Thyroid gland (tissue), 4 donors: ENCODE measurements at places on chromosomes 2 and 18. TPM values are rescaled to one million over a fixed set of nuclear protein-coding genes. Genes with fewer than 3 reads are reported as not detected.

Gene EPB41L3
- total RNA-seq, result 27.3 TPM

Gene KCNG2
- not detected for total RNA-seq

Gene LAMA1
- 17.8 TPM for total RNA-seq

Gene ACOXL
- 2.9 TPM for total RNA-seq

Gene TEKT4
- 0.88 TPM for total RNA-seq

Gene CFC1
- not detected for total RNA-seq

Gene NEU2
- total RNA-seq, result not detected

Gene LBX2
- total RNA-seq, result 0.50 TPM

Gene C2orf78
- total RNA-seq, result not detected

Gene MYO3B
- 7.2 TPM for total RNA-seq

Gene BARD1
- 16.0 TPM for total RNA-seq

Gene PXDN
- total RNA-seq, result 6.9 TPM

Gene ZSCAN30
- 38.7 TPM for total RNA-seq

Gene MC5R
- total RNA-seq, result not detected

- peak overlapping the region; percentile 93 for H3K4me3 ChIP-seq
- peak; percentile 29 for DNase-seq
- no peaks in the 10 kb centered on the region for H3K36me3 ChIP-seq
Measured at GRCh38 chr2:88692187-88692586, 714 bp downstream of the RPIA start.

DNA sequence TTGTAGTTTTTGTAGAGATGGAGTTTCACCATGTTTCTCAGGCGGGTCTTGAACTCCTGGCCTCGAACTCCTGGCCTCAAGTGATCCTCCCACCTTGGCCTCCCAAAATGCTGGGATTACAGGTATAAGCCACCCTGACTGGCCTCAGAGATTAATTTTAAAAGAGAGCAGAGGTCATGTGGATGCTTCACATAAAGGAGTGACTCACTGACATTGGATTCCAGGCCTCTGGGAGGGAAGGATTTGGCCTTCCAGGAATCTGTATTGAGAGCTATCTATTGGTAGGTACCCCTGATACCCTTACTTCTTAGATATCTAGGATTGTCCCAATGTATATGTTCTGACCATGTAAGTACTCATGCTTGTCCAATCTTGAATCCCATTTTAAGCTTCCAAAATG is 138.4 kb downstream of the FAM161A start:
- no peaks in the 10 kb centered on the region for H3K4me1 ChIP-seq
- no peak for DNase-seq
- H3K4me3 ChIP-seq, result no peak overlapping the region
- H3K27ac ChIP-seq, result no peak overlapping the region
- H3K36me3 ChIP-seq, result no peaks in the 10 kb centered on the region

- no peak overlapping the region for H3K4me3 ChIP-seq
- H3K27me3 ChIP-seq, result no peaks in the 10 kb centered on the region
- H3K4me1 ChIP-seq, result no peaks in the 10 kb centered on the region
- no peak overlapping the region for H3K27ac ChIP-seq
Measured at GRCh38 chr2:221674446-221674845, 102.3 kb upstream of the EPHA4 start.

GRCh38 chr2:190173392-190173791 is 110.9 kb upstream of the MSTN start:
- no peak overlapping the region for H3K27ac ChIP-seq
- no peak for DNase-seq
- H3K36me3 ChIP-seq, result no peaks in the 10 kb centered on the region
- no peaks in the 10 kb centered on the region for H3K4me1 ChIP-seq

DNA sequence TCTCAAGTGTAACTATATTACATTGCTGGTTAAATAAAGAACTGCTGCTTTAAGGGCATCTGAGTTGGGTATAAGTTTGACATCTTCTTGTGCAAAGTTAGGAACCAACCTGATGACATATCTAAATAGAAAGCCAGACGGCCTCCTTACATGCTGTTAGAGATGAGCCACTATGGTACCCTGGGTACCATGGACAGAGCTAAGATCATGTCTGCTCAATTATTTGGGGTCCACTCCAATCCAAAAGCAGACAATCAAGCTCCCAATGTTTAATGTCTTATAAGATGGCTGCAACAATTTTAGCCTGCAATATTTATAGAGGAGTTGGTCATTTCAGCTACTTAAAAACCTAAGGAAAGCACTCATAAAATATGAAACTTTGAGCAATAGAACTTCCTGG is 86.2 kb downstream of the UPP2 start:
- no peak overlapping the region for H3K27ac ChIP-seq
- no peaks in the 10 kb centered on the region for H3K36me3 ChIP-seq
- no peaks in the 10 kb centered on the region for H3K27me3 ChIP-seq
- no peak overlapping the region for H3K4me3 ChIP-seq

- no peaks in the 10 kb centered on the region for H3K36me3 ChIP-seq
- H3K4me3 ChIP-seq, result no peak overlapping the region
- H3K27ac ChIP-seq, result no peak overlapping the region
- no peak for DNase-seq
Measured at GRCh38 chr18:8238507-8238906, 370.7 kb upstream of the RAB12 start.

DNA sequence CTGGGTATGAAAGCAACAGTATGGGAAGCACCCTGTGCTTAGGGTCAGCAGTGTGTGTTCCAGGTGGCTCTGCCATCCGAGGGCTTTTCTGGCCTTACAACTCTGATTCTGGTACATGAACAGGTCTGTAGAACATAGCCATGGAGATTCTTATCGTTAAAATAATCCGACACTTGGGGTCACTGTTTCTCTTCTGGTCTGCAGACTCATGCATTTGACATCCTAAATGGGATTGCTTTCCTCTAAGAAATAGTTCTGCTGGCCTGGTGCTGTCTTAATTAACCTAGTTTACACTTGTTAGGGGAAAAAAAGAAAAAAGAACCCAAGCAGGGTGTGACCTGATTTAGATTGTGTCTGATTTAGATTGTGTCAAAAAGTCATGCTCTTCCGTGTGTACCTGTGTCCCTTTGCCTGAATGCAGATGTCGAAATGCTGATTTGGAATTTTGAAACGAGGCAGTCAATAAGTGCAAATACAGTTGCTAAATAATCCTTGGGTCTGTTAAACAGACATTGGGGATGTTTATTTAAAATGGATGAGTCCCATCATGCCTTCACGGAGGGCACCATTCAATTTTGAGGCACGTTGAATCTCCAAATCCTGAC is 59.6 kb downstream of the TRPM8 start:
- H3K4me1 ChIP-seq, result no peaks in the 10 kb centered on the region
- H3K27me3 ChIP-seq, result no peaks in the 10 kb centered on the region
- no peak overlapping the region for H3K4me3 ChIP-seq
- H3K27ac ChIP-seq, result no peak overlapping the region

GRCh38 chr2:207534417-207534816 is 4.7 kb downstream of the CREB1 start:
- no peak overlapping the region for H3K4me3 ChIP-seq
- H3K27me3 ChIP-seq, result no peaks in the 10 kb centered on the region
- H3K36me3 ChIP-seq, result no peaks in the 10 kb centered on the region

GRCh38 chr2:201854841-201855240 is 48.5 kb downstream of the CDK15 start:
- no peak overlapping the region for H3K4me3 ChIP-seq
- no peak for DNase-seq
- no peaks in the 10 kb centered on the region for H3K36me3 ChIP-seq
- no peak overlapping the region for H3K27ac ChIP-seq
- H3K27me3 ChIP-seq, result no peaks in the 10 kb centered on the region

GRCh38 chr18:34857320-34857719 is 147.2 kb downstream of the DTNA start:
- H3K36me3 ChIP-seq, result no peaks in the 10 kb centered on the region
- H3K27me3 ChIP-seq, result no peaks in the 10 kb centered on the region
- no peaks in the 10 kb centered on the region for H3K4me1 ChIP-seq
- no peak overlapping the region for H3K27ac ChIP-seq
- H3K4me3 ChIP-seq, result no peak overlapping the region

- H3K27me3 ChIP-seq, result no peaks in the 10 kb centered on the region
- no peaks in the 10 kb centered on the region for H3K4me1 ChIP-seq
- H3K36me3 ChIP-seq, result no peaks in the 10 kb centered on the region
- no peak overlapping the region for H3K4me3 ChIP-seq
- no peak for DNase-seq
Measured at GRCh38 chr18:23627321-23627720, 35.4 kb downstream of the ANKRD29 start.

- no peak for DNase-seq
- H3K4me1 ChIP-seq, result no peaks in the 10 kb centered on the region
- H3K36me3 ChIP-seq, result no peaks in the 10 kb centered on the region
- H3K27me3 ChIP-seq, result no peaks in the 10 kb centered on the region
- H3K4me3 ChIP-seq, result no peak overlapping the region
Measured at GRCh38 chr2:134855709-134856108, 17.3 kb downstream of the ACMSD start.

GRCh38 chr2:64485331-64485730 is 31.4 kb downstream of the LGALSL start:
- no peaks in the 10 kb centered on the region for H3K4me1 ChIP-seq
- H3K36me3 ChIP-seq, result no peaks in the 10 kb centered on the region
- H3K4me3 ChIP-seq, result no peak overlapping the region
- H3K27ac ChIP-seq, result no peak overlapping the region

DNA sequence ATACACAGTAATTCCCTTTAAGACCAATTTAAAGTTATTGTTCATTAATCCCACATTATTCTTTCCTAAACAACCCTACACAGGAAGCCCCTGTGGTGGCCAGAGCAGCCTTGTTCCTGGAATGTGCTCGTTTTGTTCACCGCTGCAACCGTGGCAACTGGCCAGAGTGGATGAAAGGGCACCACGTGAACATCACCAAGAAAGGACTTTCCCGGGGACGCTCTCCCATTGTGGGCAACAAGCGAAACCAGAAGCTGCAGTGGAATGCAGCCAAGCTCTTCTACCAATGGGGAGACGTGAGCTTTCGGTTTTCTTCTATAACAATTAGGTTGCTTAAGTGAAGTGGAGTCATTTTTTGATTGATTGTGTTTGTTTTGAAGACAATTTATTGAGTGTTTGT is 101.0 kb downstream of the UNC80 start:
- H3K4me3 ChIP-seq, result no peak overlapping the region
- no peaks in the 10 kb centered on the region for H3K36me3 ChIP-seq
- DNase-seq, result peak; percentile 94
- H3K27ac ChIP-seq, result no peak overlapping the region

DNA sequence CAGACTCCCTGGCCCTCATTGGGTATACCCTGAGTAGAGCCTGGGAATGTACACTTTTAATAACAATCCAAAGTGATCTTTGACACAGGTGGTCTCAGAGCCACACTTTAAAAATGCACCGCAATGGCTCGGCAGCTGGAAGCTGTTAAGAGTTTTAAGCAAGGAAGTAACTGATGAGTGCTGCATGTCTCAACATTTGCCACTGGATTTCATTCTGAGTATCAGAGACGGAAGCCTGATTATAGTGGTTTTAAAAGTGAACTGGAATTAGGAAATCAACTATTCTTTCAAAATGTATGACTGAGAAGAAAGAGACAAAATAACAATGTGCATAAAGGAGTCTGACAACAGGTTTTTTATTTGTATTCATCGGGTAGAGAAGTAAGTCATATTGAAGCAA is 7.5 kb downstream of the MBOAT2 start:
- no peaks in the 10 kb centered on the region for H3K27me3 ChIP-seq
- no peak overlapping the region for H3K27ac ChIP-seq
- DNase-seq, result no peak
- no peaks in the 10 kb centered on the region for H3K36me3 ChIP-seq

- no peaks in the 10 kb centered on the region for H3K27me3 ChIP-seq
- no peak for DNase-seq
- H3K27ac ChIP-seq, result no peak overlapping the region
- no peaks in the 10 kb centered on the region for H3K36me3 ChIP-seq
- H3K4me1 ChIP-seq, result peaks cover 15% of the 10 kb centered on the region
Measured at GRCh38 chr2:237721458-237721857, 77.1 kb upstream of the RBM44 start.

GRCh38 chr2:64207573-64207972 is 63.4 kb upstream of the PELI1 start:
- DNase-seq, result no peak
- peaks cover 21% of the 10 kb centered on the region for H3K4me1 ChIP-seq
- H3K27ac ChIP-seq, result no peak overlapping the region
- no peak overlapping the region for H3K4me3 ChIP-seq
- H3K27me3 ChIP-seq, result no peaks in the 10 kb centered on the region
- H3K36me3 ChIP-seq, result no peaks in the 10 kb centered on the region

- H3K27me3 ChIP-seq, result no peaks in the 10 kb centered on the region
- no peaks in the 10 kb centered on the region for H3K36me3 ChIP-seq
- H3K27ac ChIP-seq, result no peak overlapping the region
- DNase-seq, result no peak
- H3K4me3 ChIP-seq, result no peak overlapping the region
- no peaks in the 10 kb centered on the region for H3K4me1 ChIP-seq
Measured at GRCh38 chr18:43393174-43393573, 115.9 kb upstream of the SYT4 start.

DNA sequence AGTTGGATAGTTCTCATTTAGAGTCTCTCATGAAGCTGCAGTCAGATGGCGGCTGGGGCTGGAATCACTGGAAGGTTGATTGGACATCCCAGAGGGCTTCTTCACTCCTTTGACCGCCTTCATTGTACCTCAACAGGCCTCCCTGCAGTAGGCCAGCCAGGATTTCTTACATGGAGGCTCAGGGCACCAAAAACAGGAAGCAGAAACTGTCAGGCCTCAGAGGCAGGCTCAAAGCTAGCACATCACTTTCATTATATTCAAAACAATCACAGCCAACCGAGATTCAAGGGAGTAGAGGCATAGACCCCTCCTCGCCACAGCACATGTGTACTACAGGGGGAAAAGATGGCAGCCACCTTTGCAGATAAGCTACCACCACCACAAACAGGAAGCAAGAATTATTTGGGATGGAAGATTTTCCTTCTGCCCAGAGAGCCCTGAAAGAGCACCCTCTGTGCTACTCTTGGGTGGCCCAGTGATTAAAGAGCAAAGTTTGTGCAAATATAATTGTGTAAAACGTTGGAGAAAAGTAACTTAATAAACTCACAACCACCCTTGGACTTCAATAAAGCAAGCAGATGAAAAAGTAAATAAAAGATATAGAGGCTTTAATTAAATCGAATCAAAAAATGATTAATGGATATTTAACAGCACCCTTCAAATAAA is 155.3 kb downstream of the GFPT1 start:
- DNase-seq, result no peak
- no peaks in the 10 kb centered on the region for H3K36me3 ChIP-seq
- no peak overlapping the region for H3K27ac ChIP-seq
- no peak overlapping the region for H3K4me3 ChIP-seq
- no peaks in the 10 kb centered on the region for H3K27me3 ChIP-seq
- no peaks in the 10 kb centered on the region for H3K4me1 ChIP-seq

GRCh38 chr2:15808944-15809343 is 131.4 kb upstream of the MYCN start:
- no peak overlapping the region for H3K4me3 ChIP-seq
- no peak for DNase-seq
- H3K4me1 ChIP-seq, result peaks cover 14% of the 10 kb centered on the region
- no peaks in the 10 kb centered on the region for H3K27me3 ChIP-seq

- H3K27me3 ChIP-seq, result no peaks in the 10 kb centered on the region
- H3K4me1 ChIP-seq, result peaks cover 33% of the 10 kb centered on the region
- peak; percentile 81 for DNase-seq
- peak within 1 kb of the TSS; percentile 81 for H3K4me3 ChIP-seq
Measured at GRCh38 chr2:240435457-240435947, at the start of gene GPC1. GPC1 (plus strand) TSS chr2:240435663; CDS start chr2:240435919, 256 bp downstream.
